ENCODE measurements at places on chromosomes 1 and 21.

DNA sequence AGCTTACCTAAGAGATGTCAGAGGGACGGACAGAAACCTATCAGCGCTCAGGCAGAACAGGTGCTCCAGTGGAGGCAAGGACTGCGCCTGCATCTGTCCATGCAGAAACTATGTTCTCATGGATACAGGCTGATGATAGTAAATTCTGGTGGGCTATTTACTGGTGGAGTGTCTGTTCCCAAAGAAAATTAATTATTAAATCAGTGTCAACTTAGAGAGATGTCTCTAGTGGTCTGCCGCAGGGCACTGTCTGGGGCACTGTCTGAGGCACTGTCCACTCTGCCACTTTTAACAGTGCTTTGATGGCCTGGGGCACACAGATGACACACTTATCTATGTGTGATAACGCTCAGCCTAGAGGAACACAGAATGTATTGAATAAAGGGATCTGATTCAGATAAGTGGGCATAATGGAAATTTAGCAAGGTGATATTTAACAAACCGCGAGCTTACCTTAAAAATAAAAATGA lies 148.1 kb downstream of the RGS7 start:
- DNase-seq, result no peak

DNA sequence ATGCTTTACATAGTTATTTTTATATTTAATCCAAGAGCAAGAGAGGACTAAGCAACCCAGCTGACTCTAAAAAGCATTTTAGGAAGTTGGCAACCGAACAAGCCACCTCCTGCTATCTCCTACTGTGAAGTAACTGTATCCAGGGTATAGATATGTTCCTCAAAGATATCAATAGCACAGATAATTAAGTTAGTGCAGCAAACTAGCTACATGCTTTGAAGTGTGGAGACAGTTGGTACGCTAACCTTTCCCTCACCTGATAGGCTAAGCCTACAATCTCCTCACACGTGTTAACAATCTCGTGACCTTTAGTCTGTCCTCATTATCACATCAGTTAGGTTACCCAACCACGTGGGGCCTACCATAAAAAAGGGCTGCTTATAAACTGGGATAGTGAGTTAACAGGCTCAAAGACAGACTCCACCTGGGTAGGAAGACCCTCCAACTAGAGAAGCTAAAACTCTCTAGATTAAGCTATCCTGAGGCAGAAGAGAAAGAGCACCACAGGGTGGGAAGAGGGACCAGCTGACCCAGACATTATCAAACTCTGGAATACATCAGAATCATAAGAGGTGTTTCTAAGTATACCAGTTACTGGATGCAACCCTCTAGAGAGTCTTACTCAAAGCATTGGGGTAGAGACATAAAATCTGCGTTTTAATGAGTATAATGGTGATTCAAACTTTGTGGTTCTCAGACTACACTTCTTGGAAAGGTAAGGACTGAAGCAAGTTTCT lies 340.1 kb upstream of the ESRRG start:
- DNase-seq, result no peak

- DNase-seq, result no peak
Measured at GRCh38 chr1:27349784-27350662, 8.2 kb downstream of the SYTL1 start.

DNA sequence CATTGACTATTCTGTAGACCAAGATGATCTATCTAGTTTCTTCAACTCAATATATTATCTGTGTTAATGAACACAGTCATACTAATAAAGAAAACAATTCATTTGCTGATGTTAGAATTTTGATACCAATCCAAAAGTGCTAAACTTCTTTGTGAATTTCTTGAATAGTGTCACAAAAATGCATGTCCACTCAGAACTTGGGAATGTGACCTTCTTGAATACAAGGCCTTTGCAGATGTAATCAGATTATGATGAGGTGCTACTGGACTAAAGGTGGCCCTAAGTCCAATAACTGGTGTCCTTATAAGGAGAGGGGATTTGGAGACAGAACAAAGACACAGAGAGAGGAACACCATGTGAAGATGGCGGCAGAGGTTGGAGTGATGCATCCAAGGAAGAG lies 305.8 kb upstream of the ZP4 start:
- DNase-seq, result no peak

DNA sequence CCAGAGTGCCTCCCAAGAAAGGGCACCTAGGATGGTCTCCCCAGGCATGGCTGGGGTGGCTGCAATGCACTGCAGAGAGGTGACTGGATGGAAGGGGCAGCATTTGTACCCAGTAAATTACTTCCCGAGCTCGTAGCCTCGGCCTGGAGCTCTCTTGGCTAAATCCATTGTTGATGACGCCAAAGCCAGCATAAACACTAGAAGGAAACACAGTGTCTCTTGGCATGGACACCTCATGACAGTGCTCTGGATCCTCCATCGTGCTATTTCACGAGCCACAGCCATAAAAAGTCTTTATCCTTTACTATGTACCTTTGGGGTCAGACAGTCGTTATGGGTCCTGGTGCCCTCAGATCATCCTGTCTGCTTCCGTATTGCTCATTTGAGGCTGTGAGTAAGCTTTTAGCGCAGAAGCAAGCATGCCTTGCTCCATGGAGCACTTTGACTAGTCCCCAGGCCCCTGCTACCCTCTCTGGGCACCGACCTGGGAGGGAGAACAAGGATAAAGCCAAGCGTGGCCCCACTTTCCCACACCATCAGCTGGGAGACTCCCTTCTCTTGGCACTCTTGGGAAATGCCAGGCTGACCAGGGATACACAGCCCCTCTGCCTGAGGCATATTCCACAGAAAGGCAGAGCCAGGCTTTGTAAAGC lies 10.3 kb upstream of the PRELP start:
- no peak for DNase-seq

- DNase-seq, result no peak
Measured at GRCh38 chr1:19009126-19009881, 52.8 kb upstream of the IFFO2 start.

- no peak for DNase-seq
Measured at GRCh38 chr1:94301186-94301585, 63.8 kb upstream of the ARHGAP29 start.

DNA sequence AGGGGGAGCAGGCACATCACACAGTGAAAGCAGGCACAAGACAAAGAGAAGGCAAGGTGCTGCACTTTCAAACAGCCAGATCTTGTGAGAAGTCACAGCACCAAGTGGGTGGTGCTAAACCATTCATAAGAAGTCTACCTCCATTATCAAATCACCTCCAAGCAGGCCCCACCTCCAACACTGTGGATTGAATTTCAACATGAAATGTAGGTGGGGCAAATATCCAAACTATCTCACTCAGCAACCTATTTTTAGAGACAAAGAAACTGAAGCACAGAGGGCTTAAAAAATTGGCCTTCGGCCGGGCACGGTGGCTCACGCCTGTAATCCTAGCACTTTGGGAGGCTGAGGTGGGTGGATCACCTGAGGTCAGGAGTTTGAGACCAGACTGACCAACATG lies 90.4 kb downstream of the UBE2U start:
- DNase-seq, result no peak

GRCh38 chr1:201213926-201214325 lies 23.3 kb downstream of the IGFN1 start:
- DNase-seq, result no peak

GRCh38 chr1:7586031-7586941 lies 184.8 kb upstream of the VAMP3 start:
- DNase-seq, result no peak

DNA sequence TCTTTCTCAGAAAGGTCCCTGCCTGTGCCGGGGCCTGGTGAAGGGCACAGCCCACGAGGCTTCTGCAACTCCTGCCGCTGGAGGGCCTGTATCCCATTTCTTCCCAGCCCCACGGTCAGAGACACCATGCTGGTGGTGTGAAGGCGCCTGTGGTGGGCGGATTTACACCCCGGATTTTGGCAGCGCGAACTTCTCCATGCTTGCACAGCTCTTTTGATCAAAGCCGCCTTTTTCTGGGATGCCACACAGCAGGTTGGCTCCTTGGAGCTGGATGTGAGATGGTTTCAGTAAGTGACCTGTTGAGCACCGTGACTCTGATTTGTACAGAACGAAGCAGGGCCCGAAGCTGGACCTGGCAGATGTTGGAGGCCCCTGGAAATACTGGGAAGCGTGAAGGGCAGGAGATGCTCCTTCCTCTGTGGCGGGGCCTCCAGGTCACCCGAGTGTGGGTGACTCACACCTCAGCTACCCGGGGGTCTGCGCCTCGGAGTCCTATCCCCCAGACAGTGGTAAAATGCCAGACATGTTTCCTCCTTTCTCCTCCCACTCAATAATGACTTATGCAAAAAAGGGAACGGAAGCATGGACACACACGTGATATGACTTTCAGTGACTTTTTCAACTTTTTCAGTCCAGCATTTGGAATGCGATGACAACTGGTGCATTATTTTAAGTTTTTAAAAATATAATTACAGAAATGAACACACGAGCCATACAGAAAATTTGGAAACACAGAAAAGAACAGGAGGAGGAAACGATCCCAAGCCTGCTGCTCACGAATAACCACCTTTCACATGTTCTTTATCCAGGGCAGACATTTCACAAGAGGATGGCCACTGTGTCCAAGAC lies 9.0 kb downstream of the UMODL1 start:
- no peak for DNase-seq

GRCh38 chr1:81681601-81682266 lies 119.0 kb upstream of the ADGRL2 start:
- DNase-seq, result no peak

Measured in CD4-positive, alpha-beta T cell treated with Interferon alpha-2 for 1 hour (primary cell).